SJCRH30 (cell line): ENCODE measurements at places on chromosomes 16 and 17. TPM values are rescaled to one million over a fixed set of nuclear protein-coding genes. Genes with fewer than 3 reads are reported as not detected.

- DNase-seq, result no peak
- H3K27ac ChIP-seq, result no peak overlapping the region
- H3K4me3 ChIP-seq, result no peak overlapping the region
- no peaks in the 10 kb centered on the region for H3K36me3 ChIP-seq
Measured at GRCh38 chr17:65278820-65279184, 141.6 kb downstream of the RGS9 start.

DNA sequence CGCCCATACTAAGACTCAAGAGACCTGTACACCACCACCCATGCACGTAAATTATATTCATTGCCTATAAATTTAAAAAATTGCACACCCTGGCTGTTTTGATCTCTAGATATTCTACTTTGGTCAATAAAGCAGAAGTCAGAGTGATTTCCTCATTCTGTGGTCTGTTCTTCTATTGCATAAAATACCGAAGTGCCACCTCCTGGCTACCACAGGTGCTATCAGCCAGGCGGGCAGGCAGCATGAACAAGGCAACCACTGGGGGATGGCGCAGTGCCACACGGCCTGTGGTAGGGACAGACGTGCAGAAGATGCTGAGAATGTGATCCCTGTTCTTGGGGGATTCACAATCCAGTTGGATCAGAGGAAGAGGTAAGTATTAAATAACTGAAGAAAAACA, 122.3 kb downstream of the CDK5R1 start:
- no peak overlapping the region for H3K27ac ChIP-seq
- no peak overlapping the region for H3K4me3 ChIP-seq
- H3K36me3 ChIP-seq, result no peaks in the 10 kb centered on the region
- peaks cover 12% of the 10 kb centered on the region; the same call in 1 of the 2 replicates for H3K27me3 ChIP-seq
- no peaks in the 10 kb centered on the region for H3K4me1 ChIP-seq

- DNase-seq, result peak; percentile 45
- no peak overlapping the region for H3K27ac ChIP-seq
- H3K4me3 ChIP-seq, result no peak overlapping the region
- H3K4me1 ChIP-seq, result peaks cover 16% of the 10 kb centered on the region; the same call in 1 of the 2 replicates
- H3K27me3 ChIP-seq, result no peaks in the 10 kb centered on the region
- no peaks in the 10 kb centered on the region for H3K36me3 ChIP-seq
Measured at GRCh38 chr17:13749891-13750235, 148.1 kb upstream of the HS3ST3A1 start.

Gene PARD6A
- 0.65 and 0.76 TPM in 2 replicates for total RNA-seq

- no peak overlapping the region for H3K27ac ChIP-seq
- no peak overlapping the region for H3K4me3 ChIP-seq
- no peak for DNase-seq
- H3K36me3 ChIP-seq, result no peaks in the 10 kb centered on the region
- peaks cover 12% of the 10 kb centered on the region for H3K4me1 ChIP-seq
Measured at GRCh38 chr16:20910781-20911321, 10.3 kb downstream of the LYRM1 start.
